ENCODE measurements at places on chromosomes 16 and 17.

DNA sequence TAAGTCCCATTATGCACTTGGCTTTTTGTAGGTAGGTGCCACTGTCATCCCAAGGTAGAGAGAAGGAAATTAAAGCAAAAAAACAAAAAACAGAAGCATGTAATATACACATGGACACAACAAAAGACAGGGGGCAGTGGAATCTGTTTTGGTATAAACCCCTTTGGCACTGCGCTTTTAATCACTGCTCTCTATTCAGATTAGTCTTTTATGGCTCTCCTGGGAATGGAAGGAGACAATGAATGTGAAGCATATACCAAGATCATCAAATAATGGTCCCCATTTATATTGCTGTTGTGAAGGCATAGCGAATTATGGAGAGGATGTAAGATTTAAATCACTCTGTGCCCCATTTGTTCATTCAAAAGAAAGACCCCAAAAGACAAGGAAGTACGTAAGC lies 17.4 kb downstream of the CDH11 start:
- DNase-seq, result no peak

DNA sequence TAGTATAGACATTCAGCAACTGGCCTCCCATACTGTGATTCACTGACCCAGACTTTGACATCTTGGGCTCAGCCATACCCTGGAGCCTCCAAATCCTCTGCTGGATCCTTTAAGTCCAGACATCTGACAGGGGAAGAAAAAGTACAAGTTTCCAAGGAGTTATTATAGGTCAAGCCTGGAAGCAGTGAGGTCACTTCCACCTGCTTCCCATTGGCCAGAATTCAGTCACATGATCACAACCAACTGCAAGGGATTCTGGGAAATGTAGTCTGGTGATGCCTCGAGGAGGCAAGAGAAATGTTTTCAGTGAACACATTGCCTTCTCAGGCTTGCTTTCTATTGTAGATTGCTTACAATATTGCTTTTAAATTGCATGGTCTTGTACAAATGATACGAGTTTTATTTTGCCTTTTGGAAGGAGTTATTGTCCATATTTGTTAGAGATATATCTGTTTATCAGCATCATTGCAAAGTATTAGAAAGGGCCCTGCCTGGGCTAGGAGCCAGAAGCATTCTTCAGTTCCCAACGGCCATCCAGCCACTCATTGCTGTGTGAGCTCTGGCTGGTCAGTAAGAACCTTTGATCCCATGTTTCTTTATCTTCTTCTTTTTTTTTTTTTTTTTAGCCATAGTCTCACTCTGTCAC lies 696.9 kb downstream of the WWOX start:
- DNase-seq, result peak; percentile 8

- no peak for DNase-seq
Observed at GRCh38 chr16:23514381-23515152, 4.3 kb upstream of the GGA2 start.

- no peak for DNase-seq
Observed at GRCh38 chr17:80187515-80187941, 17.7 kb downstream of the CARD14 start.

GRCh38 chr16:57590654-57591085 lies 37.8 kb upstream of the ADGRG1 start:
- DNase-seq, result no peak

- no peak for DNase-seq
Observed at GRCh38 chr17:17503566-17504130, 7.5 kb upstream of the RASD1 start.

DNA sequence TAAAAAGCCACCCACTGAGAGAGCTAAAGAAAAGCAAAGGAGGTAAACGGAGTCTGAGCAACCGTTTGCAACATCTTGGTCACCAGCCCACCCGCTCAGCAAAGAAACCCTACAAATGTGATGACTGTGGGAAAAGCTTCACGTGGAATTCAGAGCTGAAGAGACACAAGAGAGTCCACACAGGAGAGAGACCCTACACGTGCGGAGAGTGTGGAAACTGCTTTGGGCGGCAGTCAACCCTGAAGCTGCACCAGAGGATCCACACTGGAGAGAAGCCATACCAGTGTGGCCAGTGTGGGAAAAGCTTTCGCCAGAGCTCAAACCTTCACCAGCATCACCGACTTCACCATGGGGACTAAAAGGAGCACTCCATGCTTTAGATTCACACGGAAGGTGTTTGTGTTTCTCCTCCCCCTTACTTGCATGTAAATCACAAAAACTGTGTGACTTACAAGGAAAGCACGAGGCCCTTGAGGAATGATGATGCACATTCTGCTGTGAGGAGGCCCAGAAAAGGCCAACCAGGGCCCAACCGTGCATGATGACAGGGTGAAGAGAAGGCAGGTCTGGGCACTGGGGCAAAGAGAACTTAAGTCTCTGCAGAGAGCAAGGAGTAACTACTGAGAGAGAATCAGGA lies 7.7 kb downstream of the ZNF174 start:
- no peak for DNase-seq

DNA sequence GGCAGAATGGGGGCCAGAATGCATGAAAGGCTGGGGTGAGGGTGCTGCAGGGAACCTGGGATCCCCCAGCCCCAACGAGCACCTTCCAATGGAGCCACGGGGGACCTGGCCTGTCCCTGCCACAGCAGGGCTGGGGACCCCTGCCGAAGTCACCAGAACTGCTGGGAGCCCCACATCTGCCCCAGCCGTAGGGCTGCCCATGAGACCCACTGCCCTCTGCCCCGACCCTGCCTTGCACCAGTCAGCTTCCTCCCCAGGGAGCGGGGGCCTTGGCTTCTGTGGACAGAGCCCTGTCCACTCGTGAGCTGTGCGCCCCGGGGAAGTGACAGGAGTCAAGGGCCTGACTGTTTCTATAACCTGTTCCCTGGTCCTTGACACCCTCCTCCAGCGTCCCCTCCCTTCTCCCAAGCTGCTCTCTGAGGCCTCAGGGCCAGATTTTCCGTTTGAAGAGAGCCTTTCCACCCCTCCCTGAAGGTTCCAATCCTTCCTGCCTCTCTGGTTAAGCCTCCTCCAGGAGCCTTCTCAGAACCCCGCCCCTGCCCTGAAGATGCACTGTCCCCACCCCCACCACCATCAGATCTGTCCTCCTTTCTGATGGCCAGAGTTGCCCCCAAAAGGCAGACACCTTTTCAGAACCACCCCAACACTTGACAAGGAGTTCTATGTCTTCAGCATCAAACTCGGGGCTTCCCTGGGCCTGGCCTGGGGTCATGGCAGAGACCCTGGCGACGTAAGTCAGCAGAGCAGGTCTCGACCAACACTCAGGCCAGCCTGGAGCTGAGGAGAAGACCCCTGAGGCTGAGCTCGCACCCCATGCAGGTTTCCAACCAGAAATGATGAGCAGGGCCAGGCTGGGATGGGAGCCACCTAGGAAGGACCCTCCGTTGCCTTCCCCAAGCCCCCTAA lies 10.7 kb upstream of the PRR29 start:
- DNase-seq, result no peak

GRCh38 chr17:8793649-8794048 lies 5.5 kb downstream of the MFSD6L start:
- no peak for DNase-seq

- DNase-seq, result no peak
Observed at GRCh38 chr16:70699696-70700095, 13.8 kb upstream of the MTSS2 start.

DNA sequence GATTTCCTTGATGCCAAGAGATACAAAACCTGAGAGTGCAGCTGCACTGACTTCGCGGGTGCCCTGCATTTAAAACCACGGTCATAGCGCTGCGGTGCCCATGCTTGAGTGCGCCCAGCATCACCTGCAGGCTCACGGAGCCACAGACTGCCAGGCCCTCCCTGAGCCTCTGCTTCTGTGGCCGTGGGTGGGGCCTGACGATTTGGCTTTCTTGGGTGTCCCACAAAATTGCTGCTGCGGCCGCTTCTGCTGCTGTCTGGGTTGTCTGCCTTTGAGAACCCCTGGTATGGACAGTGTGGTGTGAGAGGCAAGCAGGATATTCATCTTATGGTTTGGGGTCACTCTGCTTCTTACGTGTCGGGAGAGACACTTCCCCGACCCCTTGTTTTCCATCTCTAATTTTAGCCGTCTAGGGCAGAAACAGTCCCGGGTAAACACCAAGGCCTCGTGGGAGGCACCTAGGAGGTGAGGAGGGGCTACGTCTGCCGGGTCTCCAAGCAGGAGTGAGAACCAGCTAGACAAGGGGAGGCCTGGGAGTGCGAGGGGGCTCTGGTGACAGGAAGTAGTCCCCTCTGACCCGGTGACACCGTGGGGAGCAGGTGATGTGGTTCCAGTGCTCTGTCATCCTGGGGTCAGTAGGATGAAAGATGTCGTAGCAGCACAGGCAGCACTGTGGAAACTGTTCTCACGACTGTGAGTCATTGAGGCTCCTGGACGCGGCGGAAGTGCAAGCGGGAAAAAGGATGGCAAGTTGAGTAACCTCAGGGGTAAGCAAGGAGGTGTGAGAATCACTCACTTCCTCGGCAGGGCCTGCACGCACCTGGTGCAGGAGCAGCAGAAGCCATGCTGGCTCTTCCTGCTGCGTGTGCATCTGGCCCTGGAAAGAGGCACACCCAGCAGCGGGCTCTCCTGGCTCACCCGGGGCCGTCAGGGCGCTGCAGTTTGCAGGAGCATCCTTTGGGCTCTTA lies 176.3 kb downstream of the RPTOR start:
- no peak for DNase-seq

GRCh38 chr17:77495575-77495974 lies 354.8 kb downstream of the SEC14L1 start:
- DNase-seq, result no peak

DNA sequence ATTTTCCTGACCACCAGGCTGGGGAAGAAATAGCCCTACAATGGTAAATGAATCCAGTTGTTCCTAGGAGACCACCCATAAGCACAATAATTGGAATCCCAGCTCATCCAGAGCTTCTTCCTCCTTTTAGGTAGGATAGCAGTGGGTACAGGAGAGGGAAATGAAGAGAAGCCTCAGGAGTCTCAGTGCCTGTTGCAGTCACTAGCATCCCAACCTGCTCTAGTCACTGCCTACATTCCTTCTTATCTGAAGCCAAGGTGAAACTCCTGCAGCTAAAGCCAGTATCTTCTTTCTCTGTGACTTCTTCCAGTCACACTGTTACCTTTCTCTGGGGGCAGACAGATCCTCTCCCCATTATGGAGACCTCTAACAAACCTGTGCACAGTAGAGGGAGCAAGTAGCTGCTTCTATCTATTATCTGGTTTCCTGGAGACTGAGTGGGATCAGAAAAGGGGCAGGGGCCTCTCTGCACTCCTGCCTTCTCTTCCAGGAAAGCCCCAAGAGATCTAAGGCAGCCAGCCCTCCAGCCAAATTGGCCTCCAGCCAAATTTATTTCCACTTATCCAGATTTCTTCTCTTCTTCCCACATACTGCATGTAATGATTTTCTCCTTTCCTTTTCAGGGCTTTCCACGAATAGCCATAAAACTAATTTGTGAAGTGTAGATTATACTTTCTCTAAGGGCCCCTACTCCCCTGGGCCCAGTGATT lies 85.5 kb downstream of the SSH2 start:
- DNase-seq, result no peak

GRCh38 chr17:18970582-18971480 lies 18.9 kb downstream of the SLC5A10 start:
- no peak for DNase-seq

- DNase-seq, result no peak
Observed at GRCh38 chr17:19442731-19443130, 31.7 kb downstream of the RNF112 start.

DNA sequence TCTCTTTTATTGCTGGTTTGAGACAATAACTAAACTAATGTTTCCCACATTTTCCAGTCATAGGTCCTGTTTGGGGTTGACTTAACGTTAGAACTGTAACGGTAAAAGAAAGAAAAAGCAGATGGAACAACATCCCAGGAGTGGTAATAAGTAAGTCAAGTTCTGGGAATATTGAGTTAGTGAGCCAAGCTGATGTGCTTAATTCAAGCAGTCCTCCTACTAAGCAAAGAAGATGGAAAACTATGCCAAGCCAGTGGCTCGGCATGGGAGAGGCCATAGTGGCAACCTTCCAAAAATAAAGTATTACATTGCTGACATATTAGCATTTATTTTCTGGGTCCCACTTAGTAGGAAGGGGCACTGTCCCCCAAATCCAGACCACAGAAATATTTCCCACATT lies 161.7 kb upstream of the CDH5 start:
- DNase-seq, result no peak

DNA sequence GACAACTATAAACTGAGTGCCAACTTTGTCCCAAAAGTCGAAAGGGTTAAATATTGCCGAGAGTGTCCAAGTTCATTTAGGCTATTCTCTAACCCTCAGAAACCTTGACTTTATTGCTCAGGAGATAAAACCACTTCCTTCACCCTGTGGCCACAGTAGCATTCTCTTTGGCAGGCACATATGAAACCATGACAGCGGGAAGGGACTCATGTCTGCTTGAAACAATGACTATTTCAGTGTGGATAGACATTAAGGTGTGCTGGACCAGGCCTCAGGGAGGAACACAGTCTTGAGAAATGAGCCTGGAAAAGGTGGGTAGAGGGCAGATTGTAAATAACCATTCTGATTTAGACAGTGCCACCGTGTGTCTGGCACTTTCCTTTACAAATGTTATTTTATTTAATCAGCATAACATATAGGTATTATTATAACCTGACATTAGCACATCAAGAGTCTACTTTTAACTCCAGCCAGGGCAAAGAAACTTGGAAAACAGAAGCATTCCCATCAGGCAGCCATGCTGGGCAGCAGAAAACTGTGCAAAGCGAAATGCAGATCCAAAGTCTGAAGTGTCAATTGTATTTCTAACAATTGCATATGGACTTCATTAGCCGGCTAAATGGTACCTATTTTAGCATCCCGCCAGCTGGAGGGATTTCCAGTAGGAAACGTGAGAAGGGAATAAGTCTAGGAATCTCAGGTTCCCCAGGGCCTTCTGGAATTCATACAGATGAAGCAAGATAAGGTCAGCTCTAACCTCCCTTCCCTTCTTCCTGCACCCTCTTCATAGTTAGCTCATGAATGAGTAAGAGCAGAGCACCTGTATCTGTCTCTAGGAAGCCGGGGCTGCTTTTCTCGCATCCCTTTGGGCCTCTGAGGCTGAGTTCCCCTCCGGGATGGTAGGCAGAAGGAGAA lies 212.8 kb upstream of the ELAC2 start:
- no peak for DNase-seq

- DNase-seq, result no peak
Observed at GRCh38 chr16:82835487-82836155, 208.9 kb downstream of the CDH13 start.

DNA sequence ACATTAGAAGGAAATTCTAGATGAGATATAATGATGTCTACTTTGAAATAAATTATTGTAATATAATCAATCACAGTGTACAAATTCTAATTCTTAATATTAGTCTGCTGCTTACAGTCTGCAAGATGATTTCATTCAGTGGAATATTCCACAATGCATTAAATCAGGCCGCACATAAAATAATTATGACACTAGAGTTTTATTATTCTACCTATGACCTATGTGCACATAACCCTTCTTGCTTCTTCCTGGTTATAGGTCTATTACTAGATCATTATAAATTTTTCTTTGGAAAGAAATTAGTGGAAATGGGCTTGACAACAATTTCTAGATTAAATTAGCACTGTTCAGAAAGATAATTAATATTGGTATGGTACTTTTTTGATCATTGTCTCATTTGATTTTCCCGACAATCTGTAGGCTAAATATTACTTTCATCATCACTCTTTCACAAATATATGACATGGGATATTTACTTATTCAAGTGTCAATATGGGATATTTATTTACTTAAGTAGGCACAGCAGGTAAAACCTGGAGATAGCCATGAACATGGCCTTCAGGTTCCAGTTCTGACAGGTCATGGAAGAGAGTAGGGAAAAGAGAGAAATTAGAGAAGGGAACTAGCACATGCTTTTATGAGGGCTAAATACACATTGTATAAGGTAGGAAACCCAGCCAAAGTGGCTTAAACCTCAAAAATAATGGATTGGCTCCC lies 476.4 kb downstream of the TOX3 start:
- DNase-seq, result no peak

All from GM12891 (cell line).